CD8-positive, alpha-beta T cell (primary cell): ENCODE measurements at places on chromosomes 6 and 20.
A peak's percentile ranks its signal among the peaks of the same experiment; 100 is the strongest.

DNA sequence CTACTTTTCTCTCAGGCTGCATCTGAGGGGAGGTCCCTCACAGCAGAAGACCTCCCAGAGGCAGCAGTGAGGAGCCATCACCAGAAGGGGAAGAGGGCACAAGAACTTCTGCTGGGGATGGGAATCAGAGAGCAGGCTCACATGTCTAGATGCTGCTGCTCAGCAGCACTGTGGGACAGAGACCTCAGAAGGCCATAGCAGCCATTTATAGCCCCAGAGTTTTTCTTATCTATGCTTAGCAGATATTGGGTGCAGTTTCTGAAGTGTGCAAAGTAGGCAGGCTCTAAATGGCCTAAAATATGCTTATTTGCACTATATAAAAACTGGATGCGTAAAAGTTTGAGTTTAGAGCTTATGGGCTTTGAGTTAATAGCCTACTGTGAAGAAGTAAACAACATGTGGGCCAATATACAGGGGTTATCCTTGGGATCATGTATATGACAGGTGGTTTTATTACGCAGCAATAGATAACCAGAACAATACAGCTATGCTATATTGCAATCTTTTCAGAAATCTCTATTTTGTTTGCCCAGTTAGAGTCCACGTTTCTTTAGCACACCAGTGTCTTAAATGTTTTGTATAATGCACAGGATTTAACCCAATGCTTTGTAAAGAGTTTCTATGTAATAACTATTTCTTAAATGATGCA is 60.2 kb upstream of the TMEM244 start:
- no peak for DNase-seq

GRCh38 chr6:150567823-150568383 is 31.8 kb upstream of the PLEKHG1 start:
- DNase-seq: no peak

GRCh38 chr6:105136431-105137350 is 43.1 kb downstream of the POPDC3 start:
- DNase-seq: peak; percentile 8

DNA sequence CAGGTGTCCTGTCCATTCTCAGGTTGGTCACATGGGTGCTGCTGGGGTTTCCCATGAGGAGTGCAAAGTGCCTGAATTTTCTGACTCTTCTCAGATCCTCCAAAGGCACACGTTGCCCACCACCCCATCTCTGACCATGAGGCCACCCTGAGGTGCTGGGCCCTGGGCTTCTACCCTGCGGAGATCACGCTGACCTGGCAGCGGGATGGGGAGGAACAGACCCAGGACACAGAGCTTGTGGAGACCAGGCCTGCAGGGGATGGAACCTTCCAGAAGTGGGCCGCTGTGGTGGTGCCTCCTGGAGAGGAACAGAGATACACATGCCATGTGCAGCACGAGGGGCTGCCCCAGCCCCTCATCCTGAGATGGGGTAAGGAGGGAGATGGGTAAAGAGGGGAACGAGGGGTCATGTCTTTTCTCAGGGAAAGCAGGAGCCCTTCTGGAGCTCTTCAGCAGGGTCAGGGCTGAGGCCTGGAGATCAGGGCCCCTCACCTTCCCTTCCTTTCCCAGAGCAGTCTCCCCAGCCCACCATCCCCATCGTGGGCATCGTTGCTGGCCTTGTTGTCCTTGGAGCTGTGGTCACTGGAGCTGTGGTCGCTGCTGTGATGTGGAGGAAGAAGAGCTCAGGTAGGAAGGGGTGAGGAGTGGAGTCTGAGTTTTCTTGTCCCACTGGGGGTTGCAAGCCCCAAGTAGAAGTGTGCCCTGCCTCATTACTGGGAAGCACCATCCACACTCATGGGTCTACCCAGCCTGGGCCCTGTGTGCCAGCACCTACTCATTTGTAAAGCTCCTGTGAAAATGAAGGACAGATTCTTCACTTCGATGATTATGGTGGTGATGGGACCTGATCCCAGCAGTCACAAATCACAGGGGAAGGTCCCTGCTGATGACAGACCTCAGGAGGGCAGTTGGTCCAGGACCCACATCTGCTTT is 2.0 kb downstream of the HLA-F start:
- no peak for DNase-seq

- DNase-seq: no peak
These were observed 16.1 kb upstream of the CDK19 start for GRCh38 chr6:110831405-110831804.

DNA sequence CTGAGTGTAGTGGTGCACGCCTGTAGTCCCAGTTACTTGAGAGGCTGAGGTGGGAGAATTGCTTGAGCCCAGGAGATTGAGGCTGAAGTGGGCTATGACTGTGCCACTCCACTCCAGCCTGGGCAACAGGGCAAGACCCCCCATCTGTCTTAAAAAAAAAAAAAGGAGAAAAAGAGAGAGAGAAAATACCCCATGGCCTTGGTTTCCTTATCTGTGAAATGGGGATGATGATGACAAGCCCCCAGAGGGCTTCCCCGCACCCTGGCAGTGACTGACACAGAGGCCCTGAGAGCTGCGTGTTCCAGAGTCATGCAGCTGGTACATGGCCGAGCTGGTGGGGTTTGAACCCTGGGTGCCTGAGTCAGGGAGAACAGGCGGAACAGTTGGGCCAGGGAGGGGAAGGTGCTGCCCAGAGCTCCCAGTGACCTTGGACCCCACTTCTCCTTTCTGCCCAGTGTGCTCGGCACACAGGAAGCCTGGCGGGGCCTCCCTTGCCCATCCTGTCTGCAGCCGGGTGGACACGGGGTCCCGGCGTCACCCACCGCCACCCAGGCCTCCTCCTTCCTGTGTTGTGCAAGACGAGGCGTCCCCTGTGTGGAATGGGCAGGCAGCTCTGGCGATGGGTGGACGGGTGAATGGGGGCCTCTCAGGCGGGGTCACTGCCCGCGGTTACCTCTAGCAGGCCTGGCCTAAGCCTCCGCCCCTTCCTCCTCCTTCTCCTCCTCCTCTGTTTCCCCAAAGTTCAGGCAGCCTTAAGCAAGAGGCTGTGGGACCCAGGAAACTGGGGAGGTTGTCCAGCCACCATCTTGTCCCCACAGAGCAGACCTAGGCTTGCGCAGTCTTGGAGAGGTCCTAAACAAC is 84.2 kb downstream of the CEBPB start:
- no peak for DNase-seq

- DNase-seq: no peak
These were observed 128.7 kb downstream of the EYA4 start for GRCh38 chr6:133369773-133370272.

- DNase-seq: no peak
These were observed 166.0 kb downstream of the ARHGAP18 start for GRCh38 chr6:129543981-129544380.
